Foreskin melanocyte (primary cell): ENCODE measurements at places on chromosomes 7 and 10.

GRCh38 chr10:7610651-7611389, 55.9 kb downstream of the ITIH5 start:
- no peak for DNase-seq

GRCh38 chr10:36345175-36345533, 703.1 kb upstream of the FZD8 start:
- no peak for DNase-seq

- DNase-seq, result no peak
These were observed 157.5 kb downstream of the LYZL1 start for GRCh38 chr10:29446327-29446726.

DNA sequence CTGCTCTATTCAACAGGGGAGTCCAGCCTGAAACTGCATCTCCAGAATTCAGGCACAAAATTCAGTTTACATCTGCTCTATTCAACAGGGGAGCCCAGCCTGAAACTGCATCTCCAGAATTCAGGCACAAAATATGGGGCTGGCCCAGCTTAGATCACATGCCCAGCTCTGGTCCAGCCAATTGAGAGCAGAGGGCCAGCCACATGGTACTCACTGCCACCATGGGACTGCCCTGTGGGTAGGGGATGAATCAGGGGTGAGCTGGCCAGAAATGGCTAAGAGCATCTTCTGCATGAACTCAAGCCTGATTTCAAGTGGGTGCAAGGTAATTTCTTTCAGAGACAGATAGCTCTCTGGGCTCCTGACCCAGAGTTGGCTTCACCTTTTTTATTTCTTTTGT, 156.6 kb upstream of the LYZL2 start:
- DNase-seq, result peak; percentile 10

DNA sequence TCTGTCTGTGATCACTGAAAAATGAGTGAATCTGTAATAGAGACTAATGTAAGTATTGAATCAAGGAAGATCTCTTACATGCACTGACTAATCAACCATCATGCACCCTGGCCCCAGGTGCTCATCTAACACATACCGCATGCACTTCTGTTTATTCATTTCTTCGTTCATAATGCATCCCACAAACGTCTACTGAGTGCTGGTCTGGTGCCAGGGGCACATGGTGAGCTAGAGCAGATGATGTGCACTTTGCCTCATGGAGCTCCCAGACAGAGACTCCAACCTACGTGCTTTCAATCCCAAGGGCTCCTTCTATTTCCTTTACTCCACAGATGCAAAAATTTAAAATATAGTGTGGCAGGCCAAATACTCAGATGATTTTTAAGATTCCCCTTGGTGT, 10.7 kb downstream of the C10orf90 start:
- DNase-seq, result no peak

DNA sequence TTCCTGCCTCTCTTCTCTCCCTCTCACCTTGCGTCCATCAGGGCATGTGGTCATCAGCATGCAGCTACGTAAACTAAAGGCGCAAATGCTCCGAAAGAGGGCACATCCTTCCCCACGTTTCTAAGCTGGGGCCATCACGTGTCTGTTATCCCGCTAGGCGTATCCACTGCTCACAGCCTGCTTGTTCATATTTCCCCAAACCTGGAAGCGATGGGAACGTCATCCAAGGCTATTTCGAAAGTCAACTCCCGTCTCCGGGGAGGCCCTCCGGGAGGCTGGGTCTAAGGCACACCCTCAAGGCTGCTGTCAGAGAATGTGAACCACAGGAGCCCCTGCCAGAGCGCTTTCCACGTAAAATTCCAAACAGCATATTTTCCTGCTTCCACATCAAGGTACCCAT, 199.2 kb downstream of the DIP2C start:
- no peak for DNase-seq

DNA sequence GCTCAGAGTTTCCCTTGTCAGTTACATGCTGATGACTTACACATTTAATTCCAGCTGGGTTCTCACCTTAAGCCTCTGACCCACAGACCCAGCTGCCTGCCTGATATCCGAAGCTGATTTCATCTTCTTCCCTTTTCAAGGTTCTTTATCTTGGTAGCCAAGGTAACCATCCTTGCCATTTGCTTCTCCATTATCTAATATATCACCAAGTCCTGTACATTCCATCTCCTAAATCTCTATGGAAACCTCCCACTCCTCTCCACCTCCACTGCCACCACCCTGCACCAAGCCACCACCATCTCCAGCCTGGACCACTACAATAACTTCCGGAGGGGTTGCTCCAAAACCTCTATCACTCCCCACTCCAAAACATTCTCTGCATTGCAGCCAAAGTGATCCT, 19.9 kb downstream of the SCRN1 start:
- no peak for DNase-seq

GRCh38 chr10:7534480-7534852, 123.6 kb upstream of the SFMBT2 start:
- DNase-seq, result no peak

DNA sequence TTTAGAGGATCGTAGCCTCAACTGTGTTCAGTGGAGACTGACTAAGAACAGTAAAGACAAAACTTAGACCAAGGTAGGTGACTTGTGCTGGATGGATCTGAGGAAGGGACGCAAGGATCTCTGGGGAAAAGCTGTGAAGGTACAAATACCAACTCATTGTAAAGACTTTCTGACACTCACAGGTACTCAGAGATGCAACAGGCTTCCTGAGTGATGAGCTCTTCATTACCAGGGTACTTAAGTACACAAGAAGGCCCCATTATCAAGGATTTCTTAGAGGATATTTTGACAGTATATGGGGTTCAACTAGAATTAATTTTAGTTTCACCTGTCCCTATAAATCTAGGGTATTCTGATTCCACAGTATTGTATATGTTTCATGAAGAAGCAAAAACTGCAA, 440.7 kb downstream of the PLXDC2 start:
- no peak for DNase-seq

DNA sequence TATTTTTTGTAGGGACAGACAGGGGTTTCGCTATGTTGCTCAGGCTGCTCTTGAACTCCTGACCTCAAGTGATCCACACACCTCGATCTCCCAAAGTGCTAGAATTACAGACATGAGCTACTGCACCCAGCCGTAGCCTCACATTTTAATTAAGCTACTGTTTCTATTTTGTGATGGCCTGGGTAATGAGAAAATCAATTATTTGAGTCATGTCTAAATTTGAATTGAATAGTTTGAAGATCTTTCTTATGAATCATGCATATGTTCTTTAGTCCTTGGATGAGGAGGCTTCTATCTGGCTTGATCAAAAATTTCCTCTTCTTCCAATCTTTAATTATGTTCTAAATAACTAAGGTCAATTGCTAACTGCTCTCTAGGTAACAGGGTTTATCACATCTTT, 175.0 kb downstream of the REEP3 start:
- no peak for DNase-seq

DNA sequence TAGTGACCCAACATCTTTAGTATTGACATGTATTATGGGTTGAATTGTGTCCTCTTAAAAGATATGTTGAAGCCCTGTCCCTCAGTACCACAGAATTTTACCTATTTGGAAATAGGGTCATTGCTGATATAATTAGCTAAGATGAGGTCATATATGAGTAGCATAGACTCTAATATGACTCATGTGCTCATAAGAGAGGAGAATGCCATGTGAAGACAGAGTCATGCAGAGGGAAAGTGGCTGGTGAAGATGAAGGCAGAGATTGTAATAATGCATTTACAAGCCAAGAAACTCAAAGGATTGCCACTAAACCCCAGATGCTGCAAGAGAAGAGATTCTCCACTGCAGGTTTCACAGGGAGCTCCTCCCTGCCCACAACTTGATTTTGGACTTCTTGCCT, 496.4 kb downstream of the KIF20B start:
- DNase-seq, result no peak
